HEK293T (cell line): ENCODE measurements at places on chromosomes 12 and 14.

DNA sequence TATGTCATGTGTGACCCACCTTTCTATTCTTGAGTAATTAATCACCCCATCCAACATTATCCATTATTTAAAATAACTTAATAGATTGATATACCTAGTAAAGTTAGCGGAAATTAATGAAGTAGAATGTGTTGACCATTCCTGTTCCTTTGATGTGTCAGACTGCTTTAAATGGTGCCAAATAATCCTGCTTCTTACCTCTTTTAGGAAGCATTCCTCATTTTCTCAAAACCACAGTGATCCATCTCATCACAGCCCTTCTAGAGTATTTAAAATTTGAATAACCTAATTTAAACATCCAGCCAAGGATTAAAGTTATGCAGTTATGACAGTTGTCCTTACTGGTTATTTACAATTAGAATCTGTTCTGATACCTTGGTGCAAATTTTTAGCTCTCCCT is 6.9 kb downstream of the MGAT4C start:
- no peak for DNase-seq

- DNase-seq, result no peak
Measured at GRCh38 chr12:89211456-89211855, 140.8 kb downstream of the DUSP6 start.

- no peak for DNase-seq
Measured at GRCh38 chr12:15763328-15763727, 25.9 kb downstream of the EPS8 start.

- DNase-seq, result no peak
Measured at GRCh38 chr12:13311551-13311950, 115.0 kb downstream of the EMP1 start.

GRCh38 chr12:6312529-6313325 is 2.2 kb downstream of the PLEKHG6 start:
- DNase-seq, result no peak

GRCh38 chr12:121399391-121400331 is at the start of gene RNF34:
TSS of gene RNF34 (plus strand) at chr12:121400118. CDS start at chr12:121400213, 95 bp downstream.
- peak; percentile 98 for DNase-seq

- DNase-seq, result no peak
Measured at GRCh38 chr14:31752867-31753661, 191.9 kb downstream of the NUBPL start.

- no peak for DNase-seq
Measured at GRCh38 chr12:23281295-23281694, 656.3 kb downstream of the ETNK1 start.

DNA sequence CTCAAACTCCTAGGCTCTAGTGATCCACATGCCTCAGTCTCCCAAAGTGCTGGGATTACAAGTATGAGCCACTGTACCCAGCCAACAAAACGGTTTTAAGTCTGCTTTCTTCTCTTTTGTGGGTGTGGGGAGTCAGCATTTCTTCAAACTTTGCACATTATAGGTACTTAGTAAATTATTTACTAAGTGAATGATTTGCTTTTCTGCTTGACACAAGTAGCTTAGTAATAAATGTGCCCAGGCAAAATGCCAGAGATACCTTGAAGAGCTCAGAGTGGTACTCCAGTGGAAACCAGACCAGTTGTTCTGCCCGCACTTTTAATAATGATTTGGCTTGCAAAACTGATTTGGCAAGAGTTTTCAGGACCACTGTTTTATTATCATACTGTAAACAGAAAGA is 15.0 kb downstream of the DEPDC4 start:
- no peak for DNase-seq

DNA sequence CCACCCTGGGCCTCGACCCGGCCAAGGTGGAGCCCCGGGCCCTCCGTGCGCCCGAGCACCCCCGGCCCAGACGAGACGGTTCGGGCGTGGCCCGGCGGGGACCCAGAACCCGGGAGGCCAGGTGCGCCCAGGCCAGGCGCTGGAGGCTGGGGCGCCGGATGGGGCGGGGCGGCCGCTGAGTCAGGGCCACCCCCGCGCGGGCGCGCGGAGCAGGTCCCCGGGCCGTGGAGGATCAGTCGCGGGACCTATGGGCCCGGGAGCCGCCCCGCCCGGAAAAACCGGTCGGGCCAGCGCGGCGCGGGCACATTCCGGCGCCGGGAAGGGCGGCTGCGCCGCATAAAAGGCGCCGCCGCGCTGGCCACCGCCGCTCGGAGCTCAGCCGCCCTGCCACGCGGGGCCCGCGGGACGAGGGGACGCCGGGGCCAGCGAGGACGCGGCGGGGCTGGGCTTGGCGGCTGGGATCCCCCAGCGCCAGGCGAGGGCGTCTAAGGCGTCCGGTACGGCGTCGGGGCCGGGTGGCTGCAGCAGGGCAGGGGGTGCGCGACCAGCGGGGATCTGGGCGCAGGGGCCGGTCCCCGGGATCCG is 21.5 kb upstream of the KIF26A start:
- no peak for DNase-seq

DNA sequence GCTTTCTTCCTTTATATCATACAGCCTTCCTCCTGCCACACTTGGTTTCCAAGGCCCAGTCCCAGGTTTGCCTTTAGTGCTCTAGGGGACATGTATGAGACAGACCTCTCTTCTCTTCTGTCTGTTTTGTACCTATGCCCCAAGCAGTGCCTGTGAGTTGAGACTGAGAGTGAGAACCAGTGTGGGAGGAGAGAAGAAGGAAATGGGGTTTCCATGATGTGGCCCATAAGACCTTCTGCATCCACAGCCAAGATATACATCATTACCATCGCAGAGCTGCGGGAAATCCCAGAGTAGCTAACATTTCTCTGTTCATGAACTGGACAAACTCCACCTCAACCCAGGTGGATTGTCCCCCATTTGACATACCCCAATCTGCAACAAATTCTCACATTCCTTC is 2.8 kb downstream of the TESPA1 start:
- DNase-seq, result no peak

DNA sequence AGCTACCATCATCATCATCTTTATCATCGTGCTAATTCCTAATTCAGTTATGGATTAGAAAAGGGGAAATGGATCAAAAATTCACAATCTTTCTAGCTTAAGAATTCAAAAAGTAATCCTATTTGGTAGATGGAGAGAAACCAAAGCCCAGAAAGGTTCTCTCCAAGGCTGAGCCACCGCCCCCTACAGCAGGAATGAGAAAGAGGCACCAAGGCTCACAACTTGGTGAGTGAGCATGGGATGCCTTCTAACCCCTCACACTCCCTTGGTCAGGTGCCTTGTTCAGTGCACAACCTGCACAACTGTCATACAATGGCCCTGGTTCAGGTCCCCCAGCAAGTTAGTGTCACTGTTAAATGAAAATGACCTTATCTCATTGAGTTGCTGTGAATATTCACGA is 171.5 kb downstream of the ANO2 start:
- no peak for DNase-seq

DNA sequence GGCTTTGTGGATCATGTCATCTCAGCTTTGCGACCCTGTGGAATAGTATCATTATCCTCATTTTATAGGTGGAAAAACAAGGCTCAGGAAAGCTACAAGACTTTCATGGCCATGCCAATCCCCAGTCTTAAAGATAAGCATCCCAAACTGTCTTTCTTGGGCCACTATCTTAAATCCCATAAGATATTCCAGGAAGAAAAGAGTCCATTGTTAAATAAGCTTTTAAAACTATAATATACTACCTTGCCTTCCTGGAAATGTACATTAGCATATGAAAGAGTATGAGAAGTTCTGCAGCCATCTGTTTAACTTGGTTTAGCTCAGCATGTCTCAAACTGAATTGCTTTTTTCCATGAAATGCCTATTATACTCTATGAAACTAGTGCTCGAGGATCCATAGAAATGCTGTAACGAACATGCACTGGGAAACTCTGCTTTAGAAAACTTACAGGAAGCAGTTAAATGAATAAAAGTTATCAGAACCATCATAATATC is 77.1 kb downstream of the B4GALNT3 start:
- DNase-seq, result no peak

- no peak for DNase-seq
Measured at GRCh38 chr14:32682214-32682613, 256.5 kb upstream of the NPAS3 start.

DNA sequence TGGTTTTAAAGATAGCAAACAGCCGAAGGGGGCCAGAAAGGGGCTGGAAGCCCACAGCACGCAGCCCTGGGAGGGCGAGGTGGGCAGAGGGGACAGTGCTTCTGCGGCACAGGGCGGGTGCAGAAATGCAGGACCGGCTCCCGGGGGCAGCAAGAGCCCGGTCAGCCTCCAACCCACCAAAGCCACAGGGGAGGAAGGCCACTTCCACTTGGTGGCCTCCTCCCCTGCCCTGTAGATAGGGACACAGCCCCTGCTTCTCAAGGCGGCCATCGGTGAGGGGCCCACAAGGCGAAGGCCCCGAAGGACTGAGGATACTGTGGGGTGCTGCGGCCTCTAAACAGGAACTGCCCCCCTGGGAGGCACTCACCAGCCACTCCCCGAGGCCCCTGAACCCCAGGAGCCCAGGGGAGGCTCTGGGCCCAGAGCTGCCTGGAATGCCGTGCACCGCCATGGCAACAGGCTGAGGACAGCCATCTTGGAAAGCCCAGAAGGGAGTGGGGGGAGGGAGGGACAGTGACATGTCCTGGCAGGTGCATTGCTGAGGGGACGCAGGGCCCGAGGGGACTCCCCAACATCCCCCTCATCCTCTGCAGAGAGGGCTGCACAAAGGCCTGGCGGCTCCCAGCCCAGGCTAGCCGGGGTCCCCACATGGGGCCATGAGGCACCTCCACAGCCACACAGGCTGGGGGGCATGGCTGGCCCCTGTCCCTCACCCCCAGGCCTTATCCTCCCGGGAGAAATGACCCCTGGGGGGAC is 114.7 kb downstream of the NCOR2 start:
- no peak for DNase-seq

GRCh38 chr12:96719660-96720362 is 187.2 kb upstream of the NEDD1 start:
- no peak for DNase-seq

DNA sequence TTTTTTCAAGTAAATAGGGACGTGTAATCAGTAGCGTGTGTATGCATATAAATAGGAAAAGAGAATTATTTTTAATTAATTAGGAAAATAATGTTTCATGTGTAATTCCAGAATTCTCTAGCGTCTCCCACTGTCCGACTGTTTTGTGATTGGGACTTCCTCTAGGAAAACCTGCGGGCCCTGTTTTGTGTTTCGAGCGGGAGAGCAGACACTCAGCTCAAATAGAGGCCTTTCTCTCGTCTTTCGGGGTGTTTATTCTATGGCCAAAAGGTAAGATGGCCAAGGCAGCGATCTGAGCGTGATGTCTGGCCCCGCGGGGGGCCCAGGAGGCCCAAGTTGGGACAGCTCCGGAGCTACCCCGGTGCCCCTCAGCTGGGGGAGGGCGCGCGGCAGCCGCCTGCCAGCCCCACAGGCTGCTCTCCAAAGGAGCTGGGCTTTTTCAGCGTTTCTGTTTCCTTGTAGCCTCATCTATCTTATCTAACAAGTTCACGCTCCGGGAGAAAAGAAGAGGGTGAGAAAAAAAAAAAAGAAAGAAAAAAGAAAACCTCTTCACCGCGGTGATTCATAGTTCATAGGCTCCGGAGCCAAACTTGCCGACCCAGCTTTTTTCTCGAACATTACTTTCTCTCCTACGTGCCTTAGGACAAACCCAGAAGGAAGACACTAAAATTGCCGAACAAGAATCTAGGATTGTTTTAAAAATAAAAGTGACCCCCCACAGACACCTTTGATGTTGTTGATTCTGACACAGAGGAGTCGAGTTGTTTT is 7.5 kb upstream of the FOXG1 start:
- no peak for DNase-seq

DNA sequence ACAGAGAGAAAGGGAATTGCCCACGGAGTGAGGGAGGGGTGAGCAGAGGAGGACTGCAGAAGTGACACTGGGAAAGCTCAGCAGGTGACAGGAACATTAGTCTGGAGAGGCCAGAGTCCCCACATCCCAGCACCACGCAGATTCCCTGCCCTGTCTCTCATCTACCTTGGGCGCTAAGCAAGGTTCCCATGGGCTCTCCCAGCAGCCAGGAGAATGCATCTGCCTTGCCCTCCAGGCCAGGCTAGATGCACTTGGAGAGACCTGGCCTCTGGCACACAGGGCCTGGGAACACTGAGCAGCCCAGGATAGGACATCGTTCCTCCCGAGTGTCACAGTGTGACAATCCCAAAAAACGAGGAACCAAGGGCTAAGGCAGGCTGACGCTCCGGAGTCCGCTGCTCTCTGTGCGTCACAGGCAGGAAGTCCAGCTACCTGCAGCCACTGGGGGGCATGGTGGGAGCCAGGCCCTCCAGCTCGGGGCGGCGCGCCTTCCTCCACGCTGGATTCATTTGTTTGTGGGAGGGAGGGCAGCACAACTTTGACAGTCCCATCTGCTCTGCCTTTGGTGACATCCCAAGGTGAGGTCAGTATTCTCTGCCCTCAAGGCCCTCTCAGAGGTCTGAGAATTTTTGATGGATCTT is 5.4 kb upstream of the NGB start:
- no peak for DNase-seq

DNA sequence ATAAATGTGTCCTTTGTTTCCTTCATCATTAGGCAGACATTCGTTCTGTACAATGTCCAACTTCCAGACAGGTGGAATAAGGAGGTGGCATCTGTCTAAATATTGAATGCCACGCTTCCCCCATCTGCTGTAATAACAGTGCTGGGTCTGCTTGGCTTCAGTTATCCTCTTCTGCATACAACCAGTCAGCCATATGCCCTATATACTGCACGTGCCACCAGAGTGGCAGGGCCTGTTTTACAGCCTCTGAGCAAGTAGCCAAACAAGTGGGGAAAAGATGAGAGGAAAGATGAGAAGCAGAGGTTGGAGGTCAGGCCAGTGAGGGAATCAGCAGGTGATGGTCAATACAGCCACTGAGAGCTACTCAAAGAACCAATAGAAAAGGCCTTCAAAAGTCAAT is 55.4 kb downstream of the OTX2 start:
- no peak for DNase-seq

DNA sequence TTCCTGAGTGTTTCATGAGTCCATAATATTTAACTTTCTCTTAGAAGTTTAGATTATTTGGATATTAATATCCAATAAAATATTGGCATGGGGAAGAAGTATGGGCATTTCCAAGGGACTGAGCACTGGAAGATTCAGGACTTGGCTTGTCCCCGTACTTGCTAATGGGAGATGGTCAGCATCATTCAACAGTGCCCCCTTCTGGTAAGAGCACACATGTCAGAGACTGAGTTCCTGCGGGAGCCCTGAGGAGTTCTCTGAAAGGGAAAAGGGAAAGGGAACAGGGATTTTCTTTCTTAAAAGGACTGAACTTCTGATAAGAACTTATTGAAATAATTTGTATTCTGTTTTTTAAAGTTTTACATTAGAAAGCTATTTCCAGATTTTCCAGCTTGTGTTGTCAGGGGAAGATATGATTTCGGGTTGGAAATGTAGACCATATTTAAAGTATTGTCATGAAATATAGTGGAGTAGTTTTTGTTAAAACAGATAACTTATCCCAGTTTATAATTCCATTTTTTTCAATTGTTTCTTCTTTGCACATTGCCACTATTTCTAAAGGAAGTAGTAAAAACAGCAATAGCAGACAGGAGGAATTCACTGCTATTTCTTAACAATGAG is 59.8 kb upstream of the C12orf71 start:
- DNase-seq, result peak; percentile 79

DNA sequence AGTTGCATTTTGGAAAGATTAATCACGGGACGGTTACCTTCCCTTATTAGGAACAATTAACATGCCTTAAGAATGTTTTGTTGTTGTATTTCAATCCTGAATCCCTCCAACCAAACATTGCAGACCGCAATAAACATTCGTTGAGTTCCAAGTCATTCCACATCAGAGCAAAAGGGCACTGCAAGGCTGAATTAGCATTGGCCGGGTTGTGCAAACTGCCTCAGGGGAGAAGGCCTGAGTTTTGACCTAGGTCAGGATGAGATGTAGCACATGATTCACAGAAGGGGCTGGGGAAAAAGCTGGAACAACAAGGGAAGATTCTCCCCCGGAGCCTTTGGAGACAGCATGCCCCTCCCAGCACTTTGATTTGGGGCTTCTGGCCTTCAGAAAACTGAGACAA is 82.1 kb upstream of the BDKRB2 start:
- DNase-seq, result no peak
